Esophagus (tissue), 2 donors: ENCODE measurements at places on chromosomes 16 and 17. TPM values are rescaled to one million over a fixed set of nuclear protein-coding genes. Genes with fewer than 3 reads are reported as not detected.

Gene TBC1D3
- not detected for polyA plus RNA-seq

Gene TEX2
- 7.9 TPM for polyA plus RNA-seq

Gene ADAMTS18
- polyA plus RNA-seq, result under 0.01 TPM

Gene C16orf96
- polyA plus RNA-seq, result 0.08 TPM

Gene MYL11
- 2.1 TPM for polyA plus RNA-seq

Gene PER1
- polyA plus RNA-seq, result 44.7 TPM
